ENCODE measurements at places on chromosomes 2 and 18.

DNA sequence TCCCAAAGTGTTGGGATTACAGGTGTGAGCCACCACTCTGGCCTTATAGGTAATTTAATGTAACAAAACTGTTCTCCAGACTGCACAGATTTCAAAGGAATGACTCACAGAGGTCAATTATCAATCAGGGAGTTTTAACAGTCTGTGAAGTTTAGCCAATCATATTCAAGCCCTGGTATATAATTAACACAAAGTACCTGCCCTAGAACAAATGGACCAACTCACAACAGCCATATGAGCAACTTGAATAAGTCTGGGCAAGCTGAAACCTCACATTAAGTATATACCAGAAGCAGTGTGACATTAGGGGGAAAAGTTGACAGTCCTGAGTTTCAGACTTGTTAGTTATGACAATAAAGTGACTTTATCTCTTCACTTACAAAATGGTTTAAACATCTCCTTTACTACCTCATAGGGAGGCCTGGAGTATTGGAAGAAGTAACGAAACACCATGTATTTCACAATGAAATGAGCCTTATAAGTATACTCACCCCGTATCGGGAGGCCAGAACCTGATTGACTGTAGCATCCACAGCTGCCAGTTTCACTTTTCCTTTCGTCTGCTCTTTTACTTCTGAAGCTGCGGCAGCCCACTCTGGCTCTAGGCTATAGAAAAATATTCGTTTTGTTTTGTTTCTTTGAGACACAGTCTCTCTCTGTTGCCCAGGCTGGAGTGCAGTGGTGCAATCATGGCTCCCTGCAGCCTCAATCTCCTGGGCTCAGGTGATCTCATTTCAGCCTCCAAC lies 22.2 kb downstream of the PDIA6 start:
- no peak for DNase-seq

- no peak for DNase-seq
Observed at GRCh38 chr2:53987336-53987921, 16.6 kb upstream of the PSME4 start.

- DNase-seq = no peak
Observed at GRCh38 chr18:25735459-25735858, 355.0 kb downstream of the SS18 start.

- no peak for DNase-seq
Observed at GRCh38 chr2:225398372-225398771, 1.1 kb upstream of the NYAP2 start.

- no peak for DNase-seq
Observed at GRCh38 chr2:239670463-239671120, 269.8 kb upstream of the HDAC4 start.
